ENCODE measurements at places on chromosomes 7 and 10.

DNA sequence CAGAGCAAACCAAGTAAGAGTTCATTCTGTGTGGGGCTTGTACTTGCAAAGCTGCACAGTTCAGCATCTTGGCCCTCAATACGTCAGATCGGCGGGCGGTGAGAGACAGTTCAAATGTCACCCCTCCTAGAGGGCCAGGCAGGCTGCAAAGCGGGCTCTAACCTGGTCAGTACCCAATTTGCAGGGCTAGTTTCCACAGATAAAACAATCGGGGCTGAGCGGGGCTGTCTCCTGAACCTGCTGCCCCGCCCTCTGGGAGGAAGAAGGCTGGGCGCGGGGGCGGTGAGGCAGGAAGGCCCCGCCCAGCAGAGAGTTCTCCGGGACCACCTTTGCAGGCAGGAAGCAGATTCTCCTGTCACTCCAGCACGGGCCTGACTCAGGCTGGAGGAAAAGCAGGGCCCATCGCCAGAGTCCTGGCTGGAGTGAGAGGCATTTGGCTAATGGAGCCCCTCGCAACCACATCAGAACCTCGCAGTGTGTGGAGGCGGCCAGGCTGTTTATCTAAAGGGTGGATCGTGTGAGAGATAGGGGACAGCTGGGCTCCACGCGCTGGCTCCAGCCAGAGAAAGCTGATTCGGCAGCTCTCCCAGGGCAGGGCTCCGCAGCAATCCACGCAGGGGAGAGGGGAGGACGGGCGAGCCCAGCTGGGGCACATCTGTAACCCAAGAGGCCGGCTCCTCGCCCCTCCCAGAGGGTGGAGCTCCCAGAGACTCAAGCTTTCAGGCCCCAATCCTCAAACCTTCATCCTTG lies 83.1 kb downstream of the SH3PXD2A start:
- peak; percentile 32 for DNase-seq

- no peak for DNase-seq
Measured at GRCh38 chr10:49744091-49744685, 17.9 kb downstream of the OGDHL start.

DNA sequence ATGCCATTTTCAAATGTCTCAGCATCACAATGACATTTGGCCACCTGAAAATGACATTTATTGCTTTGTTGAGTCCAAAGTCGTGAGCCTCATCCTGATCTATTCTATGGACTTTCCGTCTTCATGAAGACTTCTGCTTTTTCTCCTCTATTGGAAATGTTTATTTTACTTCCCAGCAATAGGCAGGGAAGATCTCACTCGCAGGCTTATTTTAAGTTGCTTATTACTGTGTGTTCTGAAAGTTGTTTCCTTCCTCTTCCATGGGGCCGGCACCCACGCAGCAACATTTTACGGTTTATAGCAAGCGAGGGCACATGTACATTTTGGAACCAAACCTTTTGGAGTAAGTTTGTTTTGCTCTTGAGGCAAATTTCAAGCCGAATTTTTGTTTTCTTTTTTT lies 221.0 kb upstream of the KLF6 start:
- no peak for DNase-seq

DNA sequence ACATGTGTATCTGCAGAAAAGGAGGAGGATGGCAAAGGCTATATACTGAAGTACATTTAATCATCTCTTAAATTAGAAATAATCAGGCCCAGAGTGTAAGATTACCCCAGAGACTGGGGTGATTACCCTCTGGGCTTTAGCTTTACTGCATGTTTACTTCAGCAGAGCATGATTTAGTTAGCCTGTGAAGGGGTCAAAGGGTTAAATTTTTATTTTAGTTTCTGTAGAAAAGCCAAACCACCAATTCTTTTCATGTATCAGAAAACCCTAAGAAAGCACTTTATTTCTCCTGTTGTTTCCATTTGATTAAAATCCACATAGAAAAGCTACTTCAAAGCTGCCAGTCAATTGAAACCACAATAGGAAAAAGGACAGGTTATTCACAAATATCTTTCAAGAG lies 101.5 kb upstream of the LSM8 start:
- no peak for DNase-seq

DNA sequence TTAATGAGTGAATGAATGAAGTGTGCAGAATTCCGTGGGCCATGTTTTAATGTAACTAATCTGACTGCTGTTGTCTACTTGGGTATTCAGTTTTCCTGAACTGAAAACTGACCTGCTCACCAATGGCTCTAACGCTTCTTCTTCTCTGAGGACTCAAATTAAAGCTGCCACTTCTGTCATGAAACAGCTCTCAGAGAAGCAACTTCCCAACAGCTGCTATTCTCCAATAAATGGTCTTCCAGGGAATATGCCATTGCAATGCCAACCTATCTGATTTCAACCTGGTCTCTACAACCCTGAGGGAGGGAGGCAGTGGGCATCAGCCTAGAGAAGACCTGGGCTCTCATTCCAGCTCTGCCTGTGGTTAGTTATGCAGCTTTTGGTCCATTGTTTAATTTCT lies 69.4 kb downstream of the FRMD4A start:
- DNase-seq = no peak

- DNase-seq = no peak
Measured at GRCh38 chr10:59435707-59436106, 73.4 kb upstream of the FAM13C start.

DNA sequence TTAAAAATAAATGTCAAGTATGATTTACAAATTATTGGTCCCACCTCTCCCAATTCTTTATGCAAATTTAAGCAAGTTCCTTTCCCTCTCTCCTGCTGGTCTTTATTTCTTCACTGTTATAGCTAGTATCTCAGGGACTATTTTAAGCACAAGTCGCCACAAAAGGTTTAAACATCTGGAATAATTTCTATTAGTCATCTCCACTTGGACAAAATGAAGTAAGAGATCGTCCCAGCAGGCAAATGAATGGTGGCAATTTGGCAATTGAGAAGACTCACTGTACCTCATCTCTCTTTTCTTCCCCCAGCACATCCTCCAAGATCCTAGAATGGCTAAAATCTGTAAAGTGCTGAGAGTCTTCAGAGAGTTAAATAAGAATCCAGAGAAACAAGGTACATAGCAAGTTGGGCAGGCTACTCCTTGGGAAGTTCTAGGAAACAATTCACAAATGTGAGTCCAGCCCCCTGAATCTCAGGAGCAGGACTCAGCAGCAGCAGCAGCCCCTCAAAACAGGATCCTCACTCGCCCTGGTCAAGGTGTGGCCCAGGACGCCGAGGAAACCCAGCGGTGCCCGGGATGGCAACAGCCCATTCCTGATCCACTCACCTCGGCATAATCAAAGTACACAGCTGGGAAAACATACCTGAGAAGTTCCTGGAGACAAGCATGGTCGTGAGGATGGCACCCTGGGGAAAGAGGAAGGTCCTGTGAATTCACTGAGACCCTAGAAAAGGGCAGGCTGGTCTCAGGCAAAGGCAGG lies 30.3 kb upstream of the NDST2 start:
- DNase-seq = no peak

GRCh38 chr7:128934361-128935341 lies 3.1 kb upstream of the IRF5 start:
- no peak for DNase-seq

- no peak for DNase-seq
Measured at GRCh38 chr7:66198469-66198868, 6.7 kb upstream of the TPST1 start.

- DNase-seq = no peak
Measured at GRCh38 chr10:122981066-122981464, 864 bp downstream of the PSTK start.

DNA sequence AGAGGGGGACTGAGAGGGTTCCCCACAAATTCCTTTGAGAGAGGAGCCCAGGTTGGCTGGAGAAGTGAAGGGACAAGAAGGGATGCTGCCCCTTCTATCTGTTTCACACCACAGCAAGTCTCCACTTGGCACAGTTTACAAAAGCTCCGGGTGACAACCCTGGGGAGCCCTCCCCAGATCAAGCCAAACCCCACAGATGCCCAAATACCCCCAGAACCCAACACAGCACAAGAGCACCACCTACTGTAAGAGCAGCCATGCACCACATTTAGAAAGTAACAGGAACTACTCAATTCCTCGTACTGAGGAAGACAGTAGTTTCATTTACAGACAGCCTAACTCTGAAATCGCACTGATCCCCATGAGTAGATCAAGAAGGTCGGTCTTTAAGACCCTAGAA lies 67.8 kb upstream of the ATP6V0A4 start:
- DNase-seq = peak; percentile 9

DNA sequence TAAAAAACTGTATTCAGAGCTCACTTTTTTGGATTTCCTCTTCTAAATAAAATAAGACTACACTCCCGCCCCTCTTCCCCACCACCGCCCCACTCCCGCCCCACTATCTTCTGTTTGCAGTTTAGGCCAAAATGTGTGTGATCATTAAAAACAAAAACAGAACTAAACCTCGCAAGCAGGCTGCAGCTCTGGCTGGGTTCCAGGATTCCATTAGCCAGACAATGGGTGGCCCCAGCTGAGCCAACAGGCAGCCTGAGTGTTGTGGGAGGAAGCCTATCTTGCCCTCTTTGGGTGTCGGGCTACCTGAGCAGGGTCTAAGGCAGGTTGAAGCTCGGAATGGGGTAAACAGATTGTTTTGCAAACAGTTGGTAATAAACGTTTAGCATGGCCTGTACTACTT lies 41.7 kb downstream of the ARL4A start:
- DNase-seq = no peak

- DNase-seq = no peak
Measured at GRCh38 chr7:99559175-99559915, 903 bp downstream of the ZNF655 start.

DNA sequence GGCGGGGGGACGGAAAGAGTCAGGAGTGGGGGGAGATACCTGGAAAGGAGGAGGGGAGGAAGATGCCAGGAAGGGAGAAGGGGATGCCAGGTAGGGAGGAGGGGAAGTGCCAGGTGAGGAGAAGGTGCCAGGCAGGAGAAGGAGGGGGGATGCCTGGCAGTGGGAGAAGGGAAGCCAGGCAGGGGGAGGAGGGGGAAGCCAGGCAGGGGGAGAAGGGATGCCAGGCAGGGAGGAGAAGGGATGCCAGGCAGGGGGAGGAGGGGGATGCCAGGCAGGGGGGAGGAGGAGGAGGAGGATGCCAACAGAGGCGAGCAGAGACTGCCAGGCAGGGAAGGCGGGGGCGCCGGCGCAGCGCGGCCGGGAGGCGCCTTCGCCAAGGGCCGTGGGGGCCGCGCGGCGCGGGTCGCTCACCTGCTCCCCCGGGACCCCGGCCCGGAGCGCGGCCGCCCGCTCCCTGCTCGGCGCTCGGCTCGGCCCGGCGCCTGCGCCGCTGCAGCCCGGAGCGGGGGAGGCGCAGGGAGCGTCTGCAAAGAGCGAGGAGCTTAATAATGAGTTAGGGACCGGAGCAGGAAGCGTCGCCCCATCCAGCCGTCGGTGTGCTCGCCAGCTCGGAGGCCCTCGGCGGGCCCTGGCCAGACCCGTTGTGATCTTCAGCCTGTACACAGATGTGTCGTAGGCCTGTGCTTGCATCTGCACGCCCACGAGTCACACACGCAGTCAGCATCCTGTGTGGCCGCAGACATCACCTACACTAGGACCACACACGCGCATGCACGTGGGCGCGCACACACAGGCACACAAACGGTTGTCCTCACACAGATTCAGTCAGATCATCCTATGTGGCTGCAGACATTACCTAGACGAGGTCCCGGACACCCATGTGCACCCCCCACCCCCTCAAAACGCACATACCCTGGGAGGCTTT lies 28.4 kb upstream of the SMARCD3 start:
- peak; percentile 54 for DNase-seq

- DNase-seq = no peak
Measured at GRCh38 chr7:129950191-129950932, 2.4 kb downstream of the UBE2H start.

- no peak for DNase-seq
Measured at GRCh38 chr10:97178074-97178473, 7.7 kb downstream of the SLIT1 start.

- DNase-seq = no peak
Measured at GRCh38 chr10:82543631-82544030, 668.6 kb downstream of the NRG3 start.

DNA sequence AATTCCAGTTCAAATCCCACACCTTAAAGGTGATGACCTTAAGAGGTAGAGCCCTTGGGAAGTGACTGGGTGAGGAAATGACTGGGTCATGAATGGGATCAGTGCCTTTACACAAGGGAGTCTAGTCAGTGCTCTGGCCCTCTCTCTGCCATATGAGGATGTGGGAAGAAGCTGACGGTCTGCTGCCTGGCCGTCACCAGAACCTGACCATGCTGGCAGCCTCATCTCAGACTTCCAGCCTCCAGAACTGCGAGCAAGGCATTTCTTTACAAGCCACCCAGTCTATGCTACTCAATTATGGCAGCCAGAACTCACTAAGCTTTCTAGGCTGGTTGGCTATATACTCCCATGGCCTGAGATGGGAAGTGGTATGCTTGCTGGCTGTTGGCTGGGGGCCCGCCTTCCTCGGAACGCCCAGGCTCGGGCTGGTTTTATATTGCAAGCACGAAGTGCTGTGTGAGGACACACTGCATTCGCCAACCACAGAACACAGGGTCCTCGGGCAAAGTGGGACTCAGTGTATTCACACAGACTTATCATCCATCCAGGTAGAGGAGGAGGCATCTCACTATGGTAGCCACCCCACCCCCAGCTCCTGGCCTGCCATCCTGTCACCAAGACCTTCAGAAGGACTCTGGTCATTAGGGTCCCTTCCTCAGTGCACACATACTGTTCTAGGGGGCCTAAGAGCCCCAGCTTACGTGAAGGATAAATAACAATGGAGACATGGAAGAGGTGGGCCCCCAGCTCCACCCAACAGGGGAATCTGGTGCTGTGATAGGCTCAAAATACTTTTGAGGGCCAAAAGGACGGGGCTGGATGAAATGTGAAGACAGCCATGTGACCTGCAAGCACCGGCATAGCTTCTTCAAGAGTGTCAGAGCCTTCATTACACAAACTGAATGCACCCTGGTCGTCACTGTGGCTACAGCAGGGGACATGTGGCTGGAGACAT lies 49.0 kb downstream of the ZRANB1 start:
- no peak for DNase-seq

DNA sequence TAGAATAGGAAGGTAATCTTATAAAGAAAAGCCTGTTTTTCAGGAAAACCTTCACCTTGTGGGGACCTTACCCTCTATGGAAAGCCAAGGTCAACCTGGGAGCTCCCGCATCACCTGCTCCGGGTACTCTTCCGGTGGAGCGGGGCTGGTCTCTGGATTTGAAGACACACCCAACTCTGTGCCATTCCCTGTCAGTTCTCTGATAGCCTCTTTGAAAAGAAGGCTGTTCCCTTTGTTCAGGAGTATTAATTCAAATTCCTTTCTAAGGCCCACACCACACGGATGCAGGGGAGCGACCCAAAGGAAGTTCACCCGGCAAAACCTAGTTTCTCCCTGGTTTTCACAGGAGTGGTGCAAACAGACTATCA lies 10.7 kb downstream of the CTBP2 start:
- no peak for DNase-seq

GRCh38 chr10:84493951-84494848 lies 165.8 kb downstream of the CCSER2 start:
- DNase-seq = no peak

GRCh38 chr7:116164552-116165306 lies 45.6 kb upstream of the TES start:
- DNase-seq = no peak
